GM03348 (cell line): ENCODE measurements at places on chromosomes 6 and 20.

DNA sequence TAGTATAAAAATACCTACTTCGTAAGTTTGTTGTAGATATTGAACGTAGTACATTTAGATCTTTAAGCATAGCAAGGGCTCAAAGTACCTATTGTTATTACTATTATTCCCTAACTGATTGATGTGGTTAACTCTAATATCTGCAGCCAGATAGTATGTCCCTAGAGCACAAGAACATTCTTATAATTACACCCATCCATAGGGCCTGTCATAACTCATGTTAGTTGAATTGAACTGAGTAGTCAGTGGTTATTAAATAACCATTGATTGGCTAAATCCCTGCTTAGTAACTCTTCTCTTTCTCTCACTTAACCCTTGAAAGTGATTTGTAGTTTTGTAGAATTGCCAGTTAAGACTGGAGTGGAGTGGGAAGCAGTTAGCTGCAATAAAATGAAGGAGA, 207.5 kb upstream of the HS3ST5 start:
- DNase-seq = no peak

DNA sequence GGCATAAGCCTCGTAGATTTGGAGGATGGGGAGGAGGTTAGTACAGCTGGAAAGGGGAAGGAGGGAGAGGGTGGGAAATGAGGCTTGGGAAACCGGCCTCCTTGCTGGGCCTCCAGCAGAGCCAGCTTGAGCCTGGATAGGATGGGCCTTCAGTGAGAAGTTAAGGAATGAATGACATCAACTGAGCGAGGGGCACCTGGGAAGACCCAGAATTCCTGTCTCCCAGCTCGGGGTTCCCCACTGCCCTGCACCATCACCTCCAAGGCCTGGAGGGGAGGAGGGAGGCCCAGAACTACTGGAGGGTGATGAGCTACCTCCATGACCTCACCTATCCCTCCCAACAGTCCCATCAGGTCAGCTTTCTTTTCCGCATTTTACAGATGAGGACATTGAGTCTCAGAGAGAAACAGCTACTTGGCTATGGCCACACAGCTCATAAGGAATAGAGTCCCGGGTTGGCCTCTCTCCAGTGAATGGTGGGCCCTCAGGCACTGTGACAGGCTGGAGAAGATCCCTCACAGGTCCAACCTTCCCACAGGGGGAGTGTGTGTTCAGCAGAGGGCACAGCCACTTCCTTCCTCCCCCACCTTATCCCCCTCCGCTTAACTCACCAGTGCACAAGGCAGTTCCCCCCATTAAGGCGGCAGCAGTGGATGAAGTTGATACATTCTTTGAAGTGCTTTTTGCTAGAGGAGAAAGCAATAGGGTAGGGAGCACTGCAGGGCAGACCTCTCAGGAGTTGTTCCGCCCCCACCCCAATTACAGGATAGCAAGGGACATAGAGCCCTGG, 6.8 kb downstream of the DUSP15 start:
- DNase-seq = no peak

DNA sequence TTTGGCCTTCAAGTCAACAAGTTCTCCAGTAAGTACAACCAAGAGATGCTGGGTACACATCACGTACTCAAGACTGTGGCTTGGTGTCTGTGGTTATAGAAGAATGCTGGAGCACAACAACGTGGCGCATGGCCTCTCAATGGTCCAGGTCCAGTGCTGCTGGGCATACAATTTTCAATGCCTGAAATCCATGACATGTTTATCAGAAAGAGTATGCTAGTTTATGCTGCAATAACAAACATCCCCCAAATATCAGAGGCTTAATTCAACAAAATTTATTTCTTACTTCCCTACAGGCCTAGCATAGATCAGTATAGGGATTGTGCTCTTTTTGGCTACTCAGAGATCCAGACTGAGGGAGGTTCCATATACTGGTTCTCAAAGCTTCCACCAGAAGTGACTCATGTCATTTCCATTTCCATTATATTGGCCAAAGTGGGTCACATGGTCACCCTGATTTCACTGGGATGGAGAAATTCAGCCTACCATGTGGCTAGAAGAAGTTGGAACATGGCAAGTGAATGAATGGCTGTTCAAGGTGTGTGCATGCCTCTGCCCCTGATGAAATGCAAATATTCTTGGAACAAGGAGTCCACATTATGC, 33.3 kb upstream of the KIF16B start:
- no peak for DNase-seq

- no peak for DNase-seq
Observed at GRCh38 chr6:29749668-29750067, 26.4 kb downstream of the HLA-F start.

DNA sequence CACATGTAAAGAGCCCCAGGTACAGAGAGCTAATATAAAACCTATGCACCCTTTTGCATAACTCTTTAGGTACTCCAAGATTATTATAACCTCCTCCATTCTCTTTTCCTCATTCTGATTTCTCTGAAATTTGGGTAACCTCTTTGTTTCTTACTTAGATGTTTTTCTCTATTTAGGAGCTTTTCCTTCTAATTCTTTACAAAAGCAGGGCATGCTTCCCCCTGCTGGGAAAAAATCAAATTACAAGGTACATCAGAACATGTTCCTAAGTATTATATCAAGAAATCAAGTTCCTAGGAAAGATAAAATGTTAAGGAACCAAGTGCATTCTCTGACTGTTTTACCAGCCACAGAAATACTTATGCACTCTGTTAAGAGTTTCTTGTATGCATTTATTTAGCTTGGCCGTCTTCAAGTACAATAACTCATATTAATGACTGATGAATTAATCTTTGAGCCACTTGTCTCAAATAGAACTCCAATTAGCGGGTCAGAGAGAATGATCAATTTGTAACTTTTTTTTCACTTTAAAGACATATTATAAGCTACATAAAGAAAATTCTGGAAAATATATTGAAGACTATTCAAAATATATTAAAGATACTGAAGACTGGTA, 2.1 kb downstream of the KHDRBS2 start:
- DNase-seq = peak; percentile 10

DNA sequence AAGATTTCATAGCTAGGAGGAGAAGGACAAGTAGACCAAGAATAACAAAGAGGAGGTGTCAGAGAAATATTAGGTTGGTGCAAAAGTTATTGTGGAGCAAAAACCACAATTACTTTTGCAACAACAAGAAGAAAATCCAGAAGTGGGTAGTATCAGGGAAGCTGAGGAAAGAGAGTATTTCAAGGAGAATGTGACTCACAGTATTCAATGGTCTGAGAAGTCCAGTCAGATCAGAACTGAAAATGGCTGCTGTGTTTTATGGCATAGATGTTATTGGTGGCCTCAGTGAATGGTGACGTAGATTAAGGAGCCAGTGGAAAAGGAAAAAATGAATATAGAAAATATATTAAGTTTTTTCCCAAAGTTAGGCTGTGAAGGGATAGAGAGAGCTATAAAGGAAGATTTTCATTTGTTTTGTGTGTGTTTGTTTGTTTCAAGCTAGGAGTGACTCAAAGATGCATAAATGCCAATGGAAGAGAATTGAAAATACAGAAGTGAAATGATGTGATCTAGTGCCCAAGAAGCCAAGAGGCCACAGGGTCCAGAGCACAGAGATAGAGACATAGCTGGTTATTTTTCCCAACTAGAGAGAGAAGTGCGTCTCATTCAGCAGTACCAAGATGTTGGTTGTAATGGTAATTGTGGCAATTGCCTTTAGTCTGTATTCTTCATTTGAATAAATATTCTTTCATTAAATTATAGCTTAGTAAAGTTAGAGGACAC, 112.8 kb downstream of the ADTRP start:
- DNase-seq = no peak

GRCh38 chr20:49437057-49437456, 45.4 kb downstream of the KCNB1 start:
- DNase-seq = no peak

- peak; percentile 85 for DNase-seq
Observed at GRCh38 chr6:151391471-151392413, at the start of gene ZBTB2. Gene ZBTB2 (minus strand): TSS chr6:151391559. CDS start chr6:151373637, 17,922 bp downstream.

DNA sequence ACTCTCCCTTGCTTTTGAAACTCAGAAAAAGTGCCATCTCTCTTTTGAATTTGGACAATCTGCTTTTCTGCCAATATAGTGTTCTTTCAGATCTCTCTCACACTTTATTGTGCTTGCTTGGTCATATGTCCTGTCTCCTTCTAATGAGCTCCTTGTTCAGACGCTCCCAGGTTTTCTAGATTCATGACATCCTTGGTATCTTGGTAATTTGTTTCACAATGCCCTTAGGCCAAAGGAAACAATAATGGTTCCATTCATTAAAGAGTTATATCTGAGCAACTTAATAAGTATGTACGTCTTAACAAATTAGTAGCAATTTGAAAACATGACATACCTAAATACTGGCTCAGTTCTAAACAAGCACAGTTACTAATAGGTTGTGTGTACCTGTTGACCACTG, 293.4 kb upstream of the SPTLC3 start:
- DNase-seq = no peak

DNA sequence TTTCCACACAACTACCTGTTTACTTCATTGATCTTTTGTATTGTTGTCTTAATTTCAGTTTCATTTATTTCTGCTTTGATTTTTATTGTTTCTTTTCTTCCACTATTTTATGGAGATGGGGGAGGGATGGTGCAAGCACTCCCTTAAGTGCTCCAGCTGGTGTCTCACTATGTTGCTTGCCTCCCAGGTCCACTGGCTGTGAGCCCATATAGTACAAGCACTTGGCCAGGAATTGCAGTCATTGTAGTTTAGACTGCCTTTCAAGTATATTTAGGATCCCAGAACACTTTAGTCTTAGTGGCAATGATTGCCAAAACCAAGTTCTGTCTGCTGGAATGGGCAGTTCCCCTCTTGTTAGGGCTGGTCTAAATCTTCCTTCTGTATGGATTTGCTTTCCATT, 34.9 kb upstream of the MAN1A1 start:
- no peak for DNase-seq

GRCh38 chr20:889932-890463, 26.1 kb downstream of the ANGPT4 start:
- DNase-seq = no peak
